ENCODE measurements at places on chromosomes 5 and 9.

- no peak for DNase-seq
Observed at GRCh38 chr5:1078206-1078605, 33.7 kb downstream of the SLC12A7 start.

GRCh38 chr5:80097451-80097850 is 62.3 kb downstream of the THBS4 start:
- no peak for DNase-seq

DNA sequence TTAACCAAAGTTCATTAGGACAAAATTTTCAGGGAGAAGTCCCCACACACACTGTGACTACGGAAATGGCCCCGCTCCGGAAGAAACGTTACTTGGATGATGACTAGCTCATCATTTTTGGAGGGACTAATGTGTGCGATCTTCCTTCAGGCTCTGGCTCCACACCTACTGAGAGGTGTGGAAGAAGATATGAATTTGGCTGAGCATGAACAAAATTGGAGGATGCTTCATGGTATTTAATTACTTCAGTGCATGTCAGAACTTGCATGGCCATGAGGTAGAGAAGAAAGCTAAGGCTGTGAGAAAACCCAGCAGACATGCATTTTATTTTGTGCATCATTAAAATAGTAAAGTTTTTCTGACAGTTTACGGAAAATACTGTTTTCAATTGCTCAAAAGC is 202.1 kb upstream of the TLE4 start:
- DNase-seq, result no peak

GRCh38 chr9:77903666-77904285 is 127.8 kb downstream of the GNAQ start:
- no peak for DNase-seq

All from GM12892 (cell line).